ENCODE measurements at places on chromosomes 4 and X. TPM values are rescaled to one million over a fixed set of nuclear protein-coding genes. Genes with fewer than 3 reads are reported as not detected.

- no peaks in the 10 kb centered on the region for H3K27me3 ChIP-seq
- H3K27ac ChIP-seq: no peak overlapping the region
- H3K4me3 ChIP-seq: no peak overlapping the region
- H3K4me1 ChIP-seq: no peaks in the 10 kb centered on the region
- DNase-seq: no peak
- H3K36me3 ChIP-seq: no peaks in the 10 kb centered on the region
Observed at GRCh38 chr4:28211676-28212470, 1351.2 kb downstream of the STIM2 start.

DNA sequence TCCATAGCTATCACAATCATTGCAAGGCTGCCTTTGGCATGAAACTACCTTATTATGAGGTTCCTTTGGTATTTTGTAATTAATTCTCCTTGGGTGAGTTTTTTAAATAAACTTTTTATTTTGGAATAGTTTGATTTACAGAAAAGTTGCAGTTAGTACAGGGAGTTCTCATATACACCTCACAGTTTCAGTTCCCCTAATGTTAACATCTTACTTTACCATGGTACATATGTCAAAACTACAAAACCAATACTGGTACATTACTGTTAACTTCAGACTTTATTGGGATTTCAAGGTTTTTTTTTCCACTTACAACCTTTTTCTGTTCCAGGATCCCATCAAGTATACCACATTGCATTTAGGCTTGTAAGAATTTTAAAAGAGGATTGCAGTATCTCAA is 52.0 kb upstream of the RGN start:
- DNase-seq: no peak
- no peaks in the 10 kb centered on the region for H3K36me3 ChIP-seq
- no peak overlapping the region for H3K4me3 ChIP-seq

GRCh38 chr4:155675709-155676429 is 9.2 kb downstream of the GUCY1A1 start:
- no peak overlapping the region for H3K27ac ChIP-seq

DNA sequence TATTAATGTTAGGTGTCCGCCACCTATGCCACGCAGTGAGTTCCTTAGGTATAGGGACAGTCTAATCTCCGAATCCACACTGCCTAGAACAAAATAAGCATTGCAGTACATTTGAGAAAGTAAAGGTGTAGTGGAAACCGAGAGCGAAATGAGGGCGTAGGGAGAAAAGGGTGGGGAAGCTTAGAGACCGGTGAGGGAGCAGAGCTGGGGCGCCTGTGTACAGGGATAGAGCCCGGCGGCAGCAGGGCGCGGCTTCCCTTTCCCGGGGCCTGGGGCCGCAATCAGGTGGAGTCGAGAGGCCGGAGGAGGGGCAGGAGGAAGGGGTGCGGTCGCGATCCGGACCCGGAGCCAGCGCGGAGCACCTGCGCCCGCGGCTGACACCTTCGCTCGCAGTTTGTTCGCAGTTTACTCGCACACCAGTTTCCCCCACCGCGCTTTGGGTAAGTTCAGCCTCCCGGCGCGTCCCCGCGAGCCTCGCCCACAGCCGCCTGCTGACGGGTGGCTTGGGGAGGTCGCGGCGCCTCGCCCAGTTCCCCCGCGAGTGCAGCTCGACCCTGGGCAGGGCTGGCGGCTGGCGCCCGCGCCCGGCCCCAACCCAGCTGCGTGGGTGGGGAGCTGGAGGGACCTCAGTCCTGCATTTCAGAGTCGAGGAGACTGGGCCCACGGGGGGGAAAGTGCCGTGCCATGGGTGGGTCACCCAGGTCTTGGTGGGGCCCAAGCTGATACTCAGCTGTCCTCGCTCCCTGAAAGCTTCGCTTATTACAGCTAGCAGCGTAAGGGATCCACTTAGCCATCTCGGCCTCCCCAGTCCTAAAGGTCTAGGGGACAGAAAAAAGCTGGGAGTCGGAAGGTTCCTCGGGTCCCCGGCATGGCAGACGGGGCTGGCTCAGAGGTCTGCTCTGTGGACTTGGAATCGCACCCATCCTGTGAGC is at the start of gene ANXA3:
Gene ANXA3, plus strand, starts transcription at position 351 of the 932 bp plus-strand sequence. CDS start 2,704 bp downstream, outside the sequence.
- H3K4me1 ChIP-seq: peaks cover 11% of the 10 kb centered on the region
- peaks cover 20% of the 10 kb centered on the region for H3K27me3 ChIP-seq
- H3K27ac ChIP-seq: peak within 1 kb of the TSS; percentile 49
- peak within 1 kb of the TSS; percentile 88 for H3K4me3 ChIP-seq

DNA sequence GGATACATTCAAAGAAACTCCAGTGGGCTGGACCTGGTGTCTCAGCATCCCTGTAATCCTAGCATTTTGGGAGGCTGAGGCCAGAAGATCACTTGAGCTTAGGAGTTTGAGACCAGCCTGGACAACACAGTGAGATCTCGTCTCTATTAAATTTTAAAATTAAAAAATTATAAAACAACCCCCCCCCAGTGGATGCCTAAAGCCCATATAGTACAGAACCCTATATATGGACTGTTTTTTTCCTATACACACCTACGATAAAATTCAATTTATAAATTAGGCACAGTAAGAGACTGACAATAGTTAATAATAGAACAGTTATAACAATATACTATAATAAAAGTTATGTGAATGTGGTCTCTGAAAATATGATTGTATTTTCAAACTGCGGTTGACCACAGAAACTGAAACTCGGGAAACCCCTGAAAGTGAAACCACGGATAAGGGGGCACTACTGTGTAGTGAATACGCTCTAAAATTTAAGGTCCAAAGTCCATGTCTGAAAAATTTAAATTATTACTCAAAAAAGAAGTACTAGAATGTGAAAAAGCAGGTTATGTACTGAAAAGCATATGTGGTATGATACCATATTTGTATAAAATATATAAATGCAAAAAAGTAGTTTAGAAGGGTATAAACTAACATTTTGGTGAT is 2.0 kb downstream of the SMIM14 start:
- peaks cover 26% of the 10 kb centered on the region for H3K27me3 ChIP-seq
- no peaks in the 10 kb centered on the region for H3K36me3 ChIP-seq
- peaks cover 31% of the 10 kb centered on the region for H3K4me1 ChIP-seq
- peak; percentile 61 for DNase-seq
- H3K4me3 ChIP-seq: no peak overlapping the region

DNA sequence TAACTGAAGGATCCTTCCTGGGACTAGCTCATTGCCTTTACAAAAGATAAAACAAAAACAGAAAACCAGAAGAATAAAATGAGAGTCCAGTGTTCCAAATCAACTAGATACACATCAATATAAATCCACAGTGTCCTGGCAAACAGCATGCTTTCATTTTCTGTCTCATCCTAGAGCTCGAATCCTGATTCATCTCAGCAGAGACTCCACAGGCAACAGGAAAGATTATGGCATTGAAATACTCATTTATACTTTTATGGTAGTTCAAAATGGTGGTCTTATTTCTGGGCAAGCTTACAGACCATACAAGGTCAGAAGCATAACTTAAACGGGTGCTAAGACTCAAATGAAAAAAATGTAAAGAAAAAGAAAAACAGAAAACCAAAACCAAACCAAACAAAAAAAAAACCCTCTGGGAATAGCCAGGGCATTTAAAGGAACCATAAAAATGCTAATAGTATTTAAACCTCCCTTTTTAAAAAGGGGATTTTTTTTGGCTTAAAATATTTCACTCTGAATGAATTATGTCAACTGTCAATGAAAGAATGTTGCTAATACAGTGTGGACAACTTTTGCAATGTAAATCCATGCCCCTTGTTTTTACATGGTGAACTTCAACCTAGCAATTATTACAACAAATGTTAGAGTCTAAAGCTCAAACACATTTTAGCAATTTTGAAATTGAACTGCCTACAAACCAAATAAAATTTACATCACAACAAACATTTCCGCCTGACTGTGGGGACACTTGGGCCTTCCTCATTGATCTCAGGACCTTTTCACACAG is 57.9 kb downstream of the GPR101 start:
- no peak overlapping the region for H3K27ac ChIP-seq
- H3K27me3 ChIP-seq: no peaks in the 10 kb centered on the region

DNA sequence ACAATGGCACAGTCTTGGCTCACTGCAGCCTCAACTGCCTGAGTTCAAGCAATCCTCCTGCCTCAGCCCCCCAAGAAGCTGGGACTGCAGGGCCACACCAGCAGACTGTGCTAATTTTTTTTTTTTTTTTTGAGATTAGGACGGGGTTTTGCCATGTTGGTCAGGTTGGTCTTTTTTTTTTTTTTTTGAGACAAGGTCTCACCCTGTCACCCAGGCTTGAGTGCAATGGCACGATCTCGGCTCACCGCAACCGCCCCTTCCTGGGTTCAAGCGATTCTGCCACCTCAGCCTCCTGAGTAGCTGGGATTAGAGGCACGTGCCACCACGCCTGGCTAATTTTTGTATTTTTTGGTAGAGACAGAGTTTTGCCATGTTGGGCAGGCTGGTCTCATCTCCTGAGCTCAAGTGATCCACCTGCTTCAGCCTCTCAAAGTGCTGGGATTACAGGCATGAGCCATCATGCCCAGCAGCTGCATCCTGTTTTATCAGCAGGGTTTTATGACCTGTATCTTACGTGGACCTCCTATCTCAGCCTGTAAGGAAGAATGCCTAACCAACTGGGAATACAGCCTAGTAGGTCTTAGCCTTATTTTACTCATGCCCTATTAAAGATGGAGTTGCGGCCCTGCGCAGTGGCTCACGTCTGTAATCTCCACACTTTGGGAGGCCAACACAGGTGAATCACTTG is 13.2 kb upstream of the MRPL1 start:
- H3K27me3 ChIP-seq: no peaks in the 10 kb centered on the region
- peak; percentile 44 for DNase-seq
- peaks cover 39% of the 10 kb centered on the region for H3K4me1 ChIP-seq
- H3K27ac ChIP-seq: no peak overlapping the region

GRCh38 chrX:45077748-45078424 is 122.8 kb downstream of the DIPK2B start:
- no peaks in the 10 kb centered on the region for H3K27me3 ChIP-seq
- H3K36me3 ChIP-seq: peaks cover 22% of the 10 kb centered on the region
- DNase-seq: peak; percentile 59
- peak overlapping the region; percentile 84 for H3K4me3 ChIP-seq
- H3K27ac ChIP-seq: peak overlapping the region; percentile 84
- peaks cover 22% of the 10 kb centered on the region for H3K4me1 ChIP-seq

GRCh38 chr4:132344924-132345828 is 803.9 kb upstream of the PCDH10 start:
- no peaks in the 10 kb centered on the region for H3K36me3 ChIP-seq
- H3K27me3 ChIP-seq: no peaks in the 10 kb centered on the region
- no peak overlapping the region for H3K4me3 ChIP-seq

DNA sequence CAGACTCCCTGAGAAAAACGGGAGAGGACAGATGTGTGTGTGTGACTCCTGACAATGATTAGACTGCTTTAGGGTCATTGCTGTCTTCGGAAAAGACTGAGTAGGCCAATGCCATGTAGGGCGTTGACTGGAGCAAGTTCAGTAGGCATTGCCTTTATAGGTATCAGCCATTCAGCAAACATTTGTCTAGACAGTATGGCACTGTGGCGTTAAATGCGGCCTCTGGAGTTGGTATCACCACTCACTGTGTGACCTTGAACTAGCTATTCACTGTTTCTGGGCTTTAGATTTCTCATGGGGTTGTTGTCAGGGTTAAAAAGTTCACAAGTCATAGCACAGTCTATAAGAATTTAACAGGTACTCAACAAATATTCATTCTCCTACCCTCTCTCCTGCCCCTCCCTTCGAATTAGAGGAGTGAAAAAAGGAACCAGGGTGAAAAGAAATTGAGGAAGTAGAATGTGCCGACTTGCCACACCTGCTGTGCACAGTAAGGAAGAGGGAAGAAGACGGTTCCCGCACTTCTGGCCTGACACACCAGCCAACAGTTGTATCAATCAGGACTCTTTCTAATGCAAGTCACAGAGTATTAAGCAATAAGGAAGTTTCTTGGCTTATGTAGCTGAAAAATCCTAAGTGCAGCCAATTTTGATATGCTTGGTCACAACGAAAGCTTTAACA is 83.2 kb upstream of the PLAC8 start:
- DNase-seq: peak; percentile 46
- peaks cover 6% of the 10 kb centered on the region for H3K4me1 ChIP-seq
- H3K4me3 ChIP-seq: no peak overlapping the region
- no peak overlapping the region for H3K27ac ChIP-seq
- no peaks in the 10 kb centered on the region for H3K27me3 ChIP-seq

- no peak overlapping the region for H3K4me3 ChIP-seq
- no peak overlapping the region for H3K27ac ChIP-seq
- H3K36me3 ChIP-seq: no peaks in the 10 kb centered on the region
- no peaks in the 10 kb centered on the region for H3K27me3 ChIP-seq
Observed at GRCh38 chr4:155543126-155543765, 123.4 kb upstream of the GUCY1A1 start.

- no peak for DNase-seq
- H3K27ac ChIP-seq: peak overlapping the region; percentile 13
- H3K27me3 ChIP-seq: no peaks in the 10 kb centered on the region
- peaks cover 47% of the 10 kb centered on the region for H3K36me3 ChIP-seq
- H3K4me1 ChIP-seq: peaks cover 14% of the 10 kb centered on the region
- H3K4me3 ChIP-seq: no peak overlapping the region
Observed at GRCh38 chr4:2928242-2929176, 34.7 kb downstream of the NOP14 start.

GRCh38 chrX:15014281-15014680 is 141.1 kb downstream of the MOSPD2 start:
- H3K36me3 ChIP-seq: no peaks in the 10 kb centered on the region
- no peak for DNase-seq
- H3K27me3 ChIP-seq: no peaks in the 10 kb centered on the region

DNA sequence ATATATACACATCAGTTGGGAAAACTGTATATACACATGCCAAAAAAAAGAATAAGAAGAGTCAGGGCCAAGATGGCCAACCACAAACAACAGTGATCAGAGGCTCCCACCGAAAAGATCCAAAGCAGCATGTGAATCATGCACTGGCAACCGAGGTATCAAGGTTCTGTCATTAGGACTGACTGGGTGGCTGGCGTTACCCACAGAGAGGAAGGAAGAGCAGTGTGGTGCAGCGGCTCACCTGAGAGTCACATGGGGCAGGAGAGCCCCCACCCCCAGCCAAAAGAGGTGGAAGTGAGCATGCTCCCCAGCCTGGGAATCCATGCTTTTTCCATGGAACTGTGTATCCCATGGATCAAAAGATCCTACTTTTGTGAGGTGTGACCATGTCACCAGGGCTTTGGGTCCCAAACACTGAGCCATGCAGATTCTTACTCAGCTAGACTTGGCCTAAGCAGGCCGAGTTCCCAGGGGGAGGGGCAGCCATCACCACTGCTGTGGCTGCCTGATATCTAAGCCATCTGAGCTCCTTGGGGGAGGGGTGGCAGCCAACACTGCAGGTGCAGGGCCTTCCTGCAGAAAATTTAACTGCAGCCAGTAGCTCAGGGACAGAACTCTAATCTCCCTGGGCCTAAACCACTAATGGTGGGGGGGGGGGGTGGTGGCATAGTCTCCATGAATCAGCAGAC is 52.8 kb downstream of the P2RY10 start:
- no peaks in the 10 kb centered on the region for H3K27me3 ChIP-seq
- H3K4me3 ChIP-seq: no peak overlapping the region
- H3K4me1 ChIP-seq: peaks cover 2% of the 10 kb centered on the region
- no peak overlapping the region for H3K27ac ChIP-seq
- DNase-seq: peak; percentile 58

DCX gene
- not detected for total RNA-seq

FREM3 gene
- total RNA-seq: not detected

PPP3CA gene
- 7.1 TPM for total RNA-seq

CHRDL1 gene
- total RNA-seq: not detected

ZGRF1 gene
- total RNA-seq: 32.4 TPM

RPS6KA6 gene
- total RNA-seq: not detected

MAGEA2B gene
- total RNA-seq: not detected
